ENCODE measurements at places on chromosomes 1 and 21. TPM values are rescaled to one million over a fixed set of nuclear protein-coding genes. Genes with fewer than 3 reads are reported as not detected.

Gene C4BPB
- not detected for total RNA-seq

Gene SNX7
- 29.2 TPM for total RNA-seq

Gene AMY1A
- total RNA-seq = not detected

Gene LCE3D
- total RNA-seq = not detected

Gene VHLL
- 0.92 TPM for total RNA-seq

Gene DCDC2B
- not detected for total RNA-seq

Gene PLEKHA6
- total RNA-seq = 0.63 TPM

Gene OR2T33
- total RNA-seq = not detected

Gene NFIA
- 13.6 TPM for total RNA-seq
